ENCODE measurements at places on chromosomes 12 and 14.

- no peak for DNase-seq
These were observed 39.2 kb downstream of the CDK17 start for GRCh38 chr12:96361074-96361473.

DNA sequence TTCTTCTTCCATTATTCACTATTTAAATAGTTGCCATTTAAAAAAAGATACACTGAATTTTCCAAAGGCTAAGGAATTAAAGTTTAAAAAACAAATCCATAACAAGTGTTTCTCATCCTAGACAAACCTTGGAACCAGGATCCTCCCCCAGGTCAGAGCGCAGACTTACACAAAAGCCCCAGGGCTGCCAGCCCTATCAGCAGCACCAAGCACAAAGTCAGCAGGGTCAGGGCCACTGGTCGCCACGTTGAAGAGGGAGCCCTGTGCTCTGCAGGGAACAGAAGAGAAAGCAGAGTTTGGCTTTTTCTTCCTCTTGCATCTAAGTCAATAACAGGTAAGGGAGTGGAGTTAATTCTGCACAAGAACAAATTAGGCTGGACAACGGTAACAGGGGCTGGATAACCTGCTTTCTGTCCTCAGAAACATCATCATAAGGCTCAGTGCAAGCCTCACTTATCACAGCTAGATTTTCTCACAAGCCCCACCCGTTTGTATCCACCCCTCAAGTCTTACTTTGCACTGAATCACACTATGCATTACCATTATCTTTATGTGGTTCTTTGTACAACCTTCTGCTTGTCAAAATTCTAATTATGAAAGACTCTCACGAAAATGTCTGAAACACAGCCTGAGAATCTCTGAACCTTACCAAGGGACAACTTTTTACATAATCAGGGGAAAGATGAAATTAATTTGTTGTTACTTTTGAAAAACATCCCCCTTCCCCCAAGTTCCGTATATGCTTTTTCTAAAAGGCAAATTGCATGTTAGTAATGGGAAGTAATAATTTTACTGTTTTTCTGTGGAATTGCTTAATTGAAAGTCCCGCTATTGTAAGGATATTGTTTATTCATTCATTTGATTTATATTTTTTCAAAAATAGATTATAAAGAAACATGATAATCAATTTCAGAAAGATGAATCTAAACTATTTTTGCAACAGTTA lies 9.6 kb downstream of the CLEC1A start:
- DNase-seq = no peak

- DNase-seq = no peak
These were observed 177.2 kb upstream of the NPAS3 start for GRCh38 chr14:32761381-32761968.

- DNase-seq = no peak
These were observed 29.0 kb downstream of the PALS1 start for GRCh38 chr14:67270145-67270753.

- no peak for DNase-seq
These were observed 173.5 kb upstream of the FRMD6 start for GRCh38 chr14:51478175-51478621.
